NCI-H146 (cell line): ENCODE measurements at places on chromosomes 1 and 21.

GRCh38 chr1:12524266-12524665, 93.7 kb downstream of the DHRS3 start:
- no peak for DNase-seq

GRCh38 chr1:226990133-226990716, 50.1 kb downstream of the COQ8A start:
- no peak for DNase-seq

GRCh38 chr1:93304716-93305138, 41.0 kb upstream of the DR1 start:
- DNase-seq: peak; percentile 56

DNA sequence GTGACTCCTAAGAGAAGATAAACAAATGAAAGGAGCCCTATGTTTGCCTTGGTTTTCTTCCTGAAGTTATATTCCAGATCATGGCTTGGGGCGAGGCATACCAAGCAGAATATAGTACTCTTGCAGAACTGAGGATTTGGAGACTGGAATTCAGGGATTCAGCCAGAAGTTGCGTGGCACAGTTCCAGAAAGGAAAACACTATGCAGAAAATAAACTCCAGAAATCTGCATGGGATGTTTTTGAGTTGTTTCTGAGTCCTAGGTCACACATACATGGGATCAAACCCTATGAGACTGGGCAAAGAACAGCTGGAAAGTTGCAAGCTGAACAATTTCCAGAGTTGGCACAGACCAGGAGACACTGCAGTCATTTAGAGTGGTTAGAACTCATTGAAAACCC, 42.9 kb upstream of the IFFO2 start:
- DNase-seq: no peak

DNA sequence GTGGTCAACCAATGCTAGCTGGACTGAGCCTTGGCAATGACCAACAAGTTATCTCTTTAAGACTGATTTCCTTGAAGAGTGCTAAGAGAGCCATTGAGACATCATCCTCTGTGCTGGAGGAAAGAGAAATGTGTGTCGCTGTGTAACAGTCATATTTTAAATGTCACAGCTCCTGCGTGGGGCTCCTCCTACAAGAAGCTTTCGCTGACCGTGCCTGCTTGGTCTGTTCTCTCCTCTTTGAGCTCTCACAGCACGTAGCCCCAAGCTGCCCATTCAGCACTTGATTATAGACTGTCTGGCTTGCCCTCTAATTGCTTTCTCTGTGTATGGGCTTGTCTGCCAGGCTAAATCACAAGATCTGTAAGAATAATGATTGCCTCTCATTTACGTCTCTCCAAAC, 221.3 kb downstream of the FOXD2 start:
- DNase-seq: no peak

DNA sequence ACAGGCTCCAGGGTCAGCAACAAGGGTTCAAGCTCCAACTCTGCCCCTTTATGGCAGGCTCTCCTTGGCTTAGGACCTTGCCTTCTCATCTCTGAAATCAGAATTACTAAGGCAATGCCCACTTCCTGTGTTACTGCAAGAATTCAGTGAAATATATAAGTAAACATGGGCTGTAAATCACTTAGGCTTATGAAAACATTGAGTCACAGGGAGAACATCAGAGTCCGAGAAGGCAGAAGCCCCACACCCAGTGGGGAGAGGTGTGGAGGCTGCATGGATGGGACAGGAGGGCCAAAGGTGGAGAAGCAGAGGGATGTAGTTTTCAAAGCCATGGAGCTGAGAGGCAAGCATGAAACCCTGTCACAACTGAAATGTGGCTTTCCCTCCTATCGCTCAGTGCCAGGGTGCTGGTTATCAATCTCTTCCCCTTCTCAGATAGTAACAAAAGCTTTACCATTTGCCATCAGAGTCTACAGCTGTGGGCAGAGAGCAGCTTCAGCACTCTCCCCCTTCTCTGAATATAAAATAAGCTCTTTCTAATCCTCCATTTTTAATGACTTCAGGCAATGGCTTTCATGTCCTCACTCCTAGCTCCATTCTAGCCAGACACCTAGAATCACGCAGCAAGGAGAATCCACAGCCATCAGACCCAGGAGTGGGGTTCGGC, 3.4 kb downstream of the RGS8 start:
- no peak for DNase-seq
